T-helper 1 cell (primary cell): ENCODE measurements at places on chromosomes 6 and 20.

DNA sequence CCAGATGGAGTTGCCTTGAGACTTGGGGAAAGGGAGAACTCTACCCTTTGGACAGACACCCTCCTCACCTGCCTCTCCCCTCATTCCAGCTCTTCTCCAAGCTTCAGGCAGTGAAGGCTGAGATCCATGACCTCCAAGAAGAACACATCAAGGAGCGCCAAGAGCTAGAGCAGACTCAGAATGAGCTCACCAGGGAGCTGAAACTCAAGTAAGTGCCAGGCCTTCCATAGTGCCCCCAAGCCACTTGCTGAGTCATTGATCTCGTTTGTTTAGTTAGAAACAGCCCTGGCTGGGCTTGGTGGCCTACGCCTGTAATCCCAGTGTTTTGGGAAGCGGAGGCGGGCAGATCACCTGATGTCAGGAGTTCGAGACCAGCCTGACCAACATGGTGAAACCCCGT, 39.2 kb downstream of the KIF3B start:
- no peak for DNase-seq

DNA sequence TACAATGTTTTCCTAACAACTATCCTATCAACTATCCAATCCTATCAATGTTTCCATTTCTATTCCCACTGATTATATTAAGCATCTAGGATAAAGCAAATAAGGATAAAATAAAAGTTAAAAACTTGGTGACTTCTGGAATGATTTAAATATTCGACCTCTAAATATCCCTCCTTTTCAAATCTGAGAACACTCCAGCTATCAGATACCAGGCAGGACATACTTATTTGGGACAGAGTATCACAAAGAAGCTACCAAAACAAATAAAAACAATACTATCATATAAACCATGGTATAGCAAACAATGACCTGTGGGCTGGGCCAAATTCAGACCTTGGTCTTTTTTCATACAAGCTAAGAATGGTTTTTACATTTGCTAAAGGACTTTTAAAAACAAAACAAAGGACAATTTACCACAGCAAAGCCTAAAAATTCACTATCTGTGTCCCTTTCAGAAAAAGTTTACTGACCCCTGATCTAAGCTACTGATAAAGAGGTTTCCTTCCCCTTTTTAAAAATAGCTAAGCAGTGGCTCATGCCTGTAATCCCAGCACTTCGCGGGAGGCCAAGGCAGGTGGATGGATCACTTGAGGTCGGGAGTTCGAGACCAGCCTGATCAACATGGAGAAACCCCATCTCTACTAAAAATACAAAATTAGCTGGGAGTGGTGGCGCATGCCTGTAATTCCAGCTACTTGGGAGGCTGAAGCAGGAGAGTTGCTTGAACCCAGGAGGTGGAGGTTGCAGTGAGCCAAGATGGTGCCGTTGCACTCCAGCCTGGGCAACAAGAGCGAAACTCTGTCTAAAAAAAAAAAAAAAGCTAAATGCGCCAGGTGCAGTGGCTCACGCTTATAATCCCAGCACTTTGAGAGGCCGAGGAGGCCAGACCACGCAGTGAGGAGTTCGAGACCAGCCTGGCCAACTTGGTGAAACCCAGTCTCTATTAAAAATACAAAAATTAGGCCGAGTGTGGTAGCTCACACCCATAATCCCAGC, 6.0 kb downstream of the NUP153 start:
- DNase-seq = no peak

DNA sequence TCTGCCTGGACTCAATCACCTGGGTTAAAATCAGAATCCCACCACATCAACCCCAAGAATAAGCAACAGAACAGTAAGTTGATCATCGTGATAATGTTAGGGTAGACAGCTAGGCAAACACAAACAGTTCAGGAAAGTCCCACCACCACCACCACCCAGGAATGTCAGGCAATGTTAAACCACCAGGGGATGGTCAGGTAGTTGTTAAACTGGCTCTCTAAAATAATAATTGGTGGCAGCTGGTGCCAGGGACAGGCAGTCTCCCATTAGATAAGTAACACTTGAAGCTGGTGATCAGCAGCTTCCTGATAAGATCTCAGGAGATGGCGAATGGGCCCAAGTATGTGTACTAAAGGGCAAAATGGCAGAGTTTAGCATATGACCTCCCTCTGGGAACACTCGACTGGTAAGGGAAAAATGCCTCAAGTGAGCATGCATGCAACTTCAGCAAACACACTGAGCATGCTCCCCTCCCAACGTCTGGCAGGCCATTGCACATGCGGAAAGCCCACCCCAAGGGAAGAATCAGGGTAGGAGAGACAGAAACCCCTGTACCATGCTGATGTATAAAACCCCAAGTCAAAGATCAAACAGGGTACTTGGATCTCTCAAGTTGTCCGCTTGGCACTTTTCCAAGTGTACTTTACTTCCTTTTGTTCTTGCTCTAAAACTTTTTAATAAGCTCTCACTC, 66.6 kb downstream of the IPCEF1 start:
- DNase-seq = no peak

GRCh38 chr6:154909821-154910220, 85.3 kb upstream of the TIAM2 start:
- DNase-seq = no peak

- DNase-seq = no peak
Measured at GRCh38 chr6:53765270-53765669, 29.5 kb upstream of the LRRC1 start.

DNA sequence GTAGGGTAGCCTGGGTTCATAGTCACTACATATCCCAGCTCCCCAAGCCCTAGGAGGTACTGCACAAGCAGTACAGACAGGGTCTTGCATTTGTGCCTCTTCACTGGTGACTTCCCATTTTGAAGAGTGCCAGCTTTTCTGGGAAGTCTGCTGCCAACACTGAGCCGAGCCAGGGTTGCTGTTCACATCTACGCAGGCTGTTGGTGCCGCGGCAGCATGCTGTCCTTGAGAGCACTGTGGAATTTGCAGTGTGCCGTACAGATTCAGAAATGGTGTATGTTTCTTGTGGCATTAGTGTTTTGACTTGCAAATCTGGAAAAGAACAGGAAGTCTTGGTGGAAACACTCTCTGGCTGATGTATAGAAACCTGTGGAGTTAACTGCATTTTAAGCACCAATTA, 67.5 kb downstream of the JARID2 start:
- no peak for DNase-seq
